ENCODE measurements at places on chromosomes 2 and 18. TPM values are rescaled to one million over a fixed set of nuclear protein-coding genes. Genes with fewer than 3 reads are reported as not detected.
A peak's percentile ranks its signal among the peaks of the same experiment; 100 is the strongest.

DNA sequence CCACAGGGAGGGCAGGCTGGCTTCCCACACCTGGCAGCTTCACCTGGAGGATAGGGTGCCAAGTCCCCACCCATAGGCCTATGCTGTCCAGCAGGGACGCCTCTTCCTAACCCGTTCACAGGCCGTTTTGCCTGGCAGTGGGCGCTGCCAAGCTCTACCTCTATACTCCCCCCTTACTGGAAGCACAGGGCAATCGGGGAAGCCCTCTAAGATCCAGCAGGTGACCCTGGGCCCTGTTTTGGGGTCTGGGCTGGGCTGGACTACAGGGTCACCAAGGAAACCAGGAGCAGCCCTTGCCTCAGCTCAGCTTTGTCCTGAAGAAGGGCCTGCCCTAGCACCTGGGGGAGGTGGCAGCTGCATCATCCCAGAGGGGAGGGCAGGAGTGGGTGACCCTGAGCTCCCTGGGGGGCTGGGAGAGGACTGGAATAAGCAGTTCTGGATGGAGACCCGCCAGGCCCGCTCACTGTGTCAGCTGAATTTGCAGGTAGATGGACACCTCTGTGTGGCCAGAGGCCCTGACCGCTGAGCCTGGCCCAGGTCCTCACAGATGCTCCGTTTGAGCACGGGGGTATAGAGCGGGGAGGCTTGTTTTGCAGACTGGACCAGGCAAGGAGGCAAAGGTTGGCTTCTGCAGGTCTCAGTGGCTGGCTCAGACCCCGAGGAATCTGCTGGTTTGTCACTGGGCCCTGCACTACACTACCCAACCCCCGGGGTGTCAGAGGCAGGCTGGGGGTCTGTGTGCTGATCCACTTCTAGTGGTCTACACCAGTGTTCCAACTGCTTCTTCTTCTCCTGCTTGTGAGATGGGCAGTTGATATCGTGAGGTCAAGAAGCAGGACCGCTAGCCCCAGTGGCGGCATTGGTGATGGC is 163.1 kb downstream of the ASB1 start:
- no peaks in the 10 kb centered on the region for H3K4me1 ChIP-seq
- no peak overlapping the region for H3K27ac ChIP-seq
- no peaks in the 10 kb centered on the region for H3K27me3 ChIP-seq
- no peak for DNase-seq
- H3K4me3 ChIP-seq: no peak overlapping the region
- H3K36me3 ChIP-seq: no peaks in the 10 kb centered on the region

DNA sequence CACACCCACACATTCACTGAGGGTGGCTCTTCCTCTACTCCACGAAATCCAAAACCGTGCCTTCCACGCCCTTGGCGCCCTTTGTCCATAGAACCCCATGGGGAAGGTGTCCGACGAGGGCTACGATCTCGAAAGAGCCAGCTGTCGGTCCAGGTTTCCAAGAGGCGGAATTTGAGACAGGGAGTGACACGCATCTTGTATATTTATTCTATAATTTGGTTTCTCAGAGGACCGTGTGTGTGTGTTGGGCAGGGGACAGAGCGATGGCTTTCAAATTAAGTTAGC is 726 bp downstream of the C2orf69 start:
- no peaks in the 10 kb centered on the region for H3K36me3 ChIP-seq
- peak overlapping the region; percentile 100 for H3K4me3 ChIP-seq
- DNase-seq: no peak

GRCh38 chr2:43047187-43047780 is 179.1 kb downstream of the ZFP36L2 start:
- H3K27ac ChIP-seq: no peak overlapping the region
- no peak for DNase-seq
- H3K36me3 ChIP-seq: no peaks in the 10 kb centered on the region
- H3K4me1 ChIP-seq: peaks cover 58% of the 10 kb centered on the region

- H3K27me3 ChIP-seq: no peaks in the 10 kb centered on the region
- no peak overlapping the region for H3K4me3 ChIP-seq
- H3K27ac ChIP-seq: no peak overlapping the region
- no peak for DNase-seq
- H3K4me1 ChIP-seq: peaks cover 31% of the 10 kb centered on the region
Observed at GRCh38 chr2:9217838-9218770, 11.5 kb downstream of the ASAP2 start.

GRCh38 chr2:174824068-174824467 is 59.8 kb upstream of the CHRNA1 start:
- no peaks in the 10 kb centered on the region for H3K36me3 ChIP-seq
- H3K27me3 ChIP-seq: no peaks in the 10 kb centered on the region
- no peak for DNase-seq
- peaks cover 35% of the 10 kb centered on the region for H3K4me1 ChIP-seq

C2orf66 gene
- polyA plus RNA-seq: 0.54 TPM

CNRIP1 gene
- polyA plus RNA-seq: 98.9 TPM
